ENCODE measurements at places on chromosomes 11 and 22.

GRCh38 chr11:20109731-20110445, 50.4 kb downstream of the DBX1 start:
- DNase-seq, result no peak

GRCh38 chr11:30018495-30018894, 1.7 kb upstream of the KCNA4 start:
- no peak for DNase-seq

GRCh38 chr11:59117774-59118173, 10.7 kb downstream of the FAM111B start:
- DNase-seq, result no peak

- DNase-seq, result no peak
Measured at GRCh38 chr11:44690651-44691050, 36.1 kb upstream of the TSPAN18 start.

GRCh38 chr22:25750569-25751173, 8.7 kb downstream of the MYO18B start:
- DNase-seq, result no peak

GRCh38 chr11:102448869-102449224, 3.7 kb downstream of the TMEM123 start:
- DNase-seq, result no peak

Measured in effector memory CD4-positive, alpha-beta T cell (primary cell).